ENCODE measurements at places on chromosomes 1 and 21.

- no peak for DNase-seq
Observed at GRCh38 chr1:172360985-172361384, 59.5 kb upstream of the C1orf105 start.

DNA sequence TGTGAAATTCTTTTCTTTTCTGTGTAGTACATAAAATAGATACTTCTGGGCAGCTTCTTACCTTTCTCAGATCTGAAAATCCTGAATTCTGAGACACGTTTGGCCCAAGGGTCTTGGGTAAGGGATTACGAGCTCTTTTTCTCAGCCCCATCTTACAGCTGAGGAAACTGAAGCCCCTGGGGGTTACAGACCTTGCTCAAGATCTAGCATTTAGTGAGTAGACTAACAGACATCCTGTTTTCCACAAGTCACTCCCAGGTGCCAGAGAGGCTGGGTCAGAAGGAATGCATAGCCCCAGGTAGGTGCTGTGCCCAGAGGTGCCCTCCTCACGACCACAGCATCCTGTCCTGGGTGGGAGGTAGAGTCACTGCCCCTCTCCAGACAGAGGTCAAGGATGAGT lies 13.2 kb upstream of the CREG1 start:
- DNase-seq = no peak

DNA sequence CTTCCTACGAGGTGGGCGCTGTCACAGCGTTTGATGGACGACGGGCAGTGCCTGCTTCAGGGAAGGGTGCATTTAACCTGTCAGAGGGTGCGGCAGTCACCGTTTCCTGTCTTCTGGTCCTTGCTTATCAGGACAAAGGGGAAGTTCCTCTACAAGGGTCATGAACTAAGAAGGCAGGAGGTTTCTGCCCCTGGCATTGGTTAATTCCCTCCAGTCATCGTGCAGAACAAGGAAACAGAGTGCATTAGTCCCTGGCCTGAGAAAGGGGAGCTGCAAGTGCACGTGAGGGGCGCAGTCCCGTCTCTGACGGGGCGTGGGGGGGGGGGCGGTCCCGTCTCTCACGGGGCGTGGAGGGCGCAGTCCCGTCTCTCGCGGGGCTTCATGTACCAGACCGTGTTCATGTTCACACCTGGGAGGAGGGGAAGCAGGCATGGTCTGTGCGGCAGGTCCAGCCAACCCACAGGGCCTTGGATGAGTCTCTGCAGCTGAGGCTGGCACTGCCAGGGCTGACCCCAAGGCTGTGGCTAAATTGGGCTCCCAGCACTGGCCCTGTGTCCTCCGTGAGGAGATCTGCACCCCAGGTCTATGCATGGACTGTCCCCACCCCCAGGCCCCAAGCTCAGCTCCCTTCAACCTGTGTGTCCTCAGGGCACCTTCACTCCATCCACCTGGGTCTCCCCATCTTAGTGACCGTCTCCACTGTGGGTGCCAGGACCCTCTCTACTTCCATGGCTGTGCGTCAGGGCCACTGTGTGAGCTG lies 89.2 kb upstream of the COL6A1 start:
- DNase-seq = no peak

GRCh38 chr1:54340878-54341277 lies 65.3 kb downstream of the SSBP3 start:
- no peak for DNase-seq

- no peak for DNase-seq
Observed at GRCh38 chr21:39669976-39670661, 57.4 kb downstream of the B3GALT5 start.

GRCh38 chr21:45079351-45079750 lies 5.0 kb downstream of the ADARB1 start:
- DNase-seq = no peak

GRCh38 chr1:207815913-207816291 lies 64.0 kb downstream of the CD46 start:
- DNase-seq = peak; percentile 68

- DNase-seq = no peak
Observed at GRCh38 chr21:33264561-33264960, 1.6 kb upstream of the IL10RB start.

GRCh38 chr1:6302568-6302967 lies 41.7 kb upstream of the GPR153 start:
- no peak for DNase-seq

GRCh38 chr1:184072376-184072775 lies 20.8 kb downstream of the TSEN15 start:
- DNase-seq = peak; percentile 4

GRCh38 chr1:187300081-187300480 lies 471.3 kb downstream of the PLA2G4A start:
- DNase-seq = no peak

- peak; percentile 30 for DNase-seq
Observed at GRCh38 chr1:59569198-59569597, 245.6 kb upstream of the HOOK1 start.

DNA sequence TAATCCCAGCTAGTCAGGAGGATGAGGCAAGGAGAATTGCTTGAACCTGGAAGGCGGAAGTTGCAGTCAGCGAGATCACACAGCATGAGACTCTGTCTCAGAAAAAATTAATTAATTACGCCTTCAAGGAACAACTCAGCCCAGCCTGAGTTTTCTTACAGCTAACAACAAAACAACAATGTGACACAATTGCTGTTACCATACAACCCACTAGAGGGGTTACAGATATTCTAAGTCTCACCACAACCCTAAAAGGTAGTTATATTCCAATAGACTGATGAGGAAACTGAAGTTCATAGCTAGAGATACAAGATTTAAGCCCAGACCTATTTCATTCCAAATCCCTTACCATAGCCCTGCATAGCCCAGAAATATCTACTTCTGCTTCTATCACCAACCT lies 2.9 kb upstream of the LRRC8C start:
- DNase-seq = no peak

- no peak for DNase-seq
Observed at GRCh38 chr1:235784950-235785349, 81.8 kb downstream of the LYST start.

DNA sequence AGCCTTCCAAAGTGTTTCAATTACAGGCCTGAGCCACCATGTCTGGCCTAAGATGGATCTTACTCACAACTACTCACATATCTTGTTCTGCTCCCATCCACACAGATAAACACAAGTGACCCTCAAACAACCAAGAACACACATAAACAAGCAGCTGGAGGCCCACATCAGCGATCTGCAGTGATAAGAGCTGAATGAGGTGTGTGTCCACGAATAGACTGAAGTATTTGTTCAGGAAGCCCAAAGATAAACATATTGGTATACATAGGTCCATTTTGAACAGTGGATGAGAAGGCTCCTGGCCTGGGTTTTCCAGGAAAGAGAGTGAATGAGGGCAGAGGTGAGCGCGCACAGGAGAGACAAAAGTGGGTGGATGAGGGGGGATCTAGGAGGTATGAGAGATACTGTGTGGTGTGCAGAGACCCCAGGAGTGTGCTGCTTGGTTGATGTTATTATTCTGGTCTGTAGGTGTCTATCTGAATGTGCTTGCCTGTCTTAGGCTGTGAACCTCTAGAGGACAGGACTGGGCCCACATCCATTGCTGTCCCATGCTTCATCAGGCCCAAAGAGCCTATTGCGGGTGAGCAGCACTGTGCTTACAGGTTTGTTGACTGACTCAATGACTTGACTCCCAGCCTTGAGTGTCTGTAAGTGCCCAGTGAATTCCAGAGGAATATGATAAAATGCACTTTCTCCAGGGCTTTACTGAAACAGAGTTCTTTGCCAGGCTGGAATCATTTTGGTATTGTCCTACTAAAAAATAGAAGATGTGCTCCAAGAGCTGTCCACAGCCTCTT lies 79.9 kb upstream of the ATP1A1 start:
- DNase-seq = no peak

GRCh38 chr1:221035662-221036153 lies 156.5 kb downstream of the HLX start:
- peak; percentile 67 for DNase-seq

GRCh38 chr1:151222130-151222529 lies 23.8 kb downstream of the PIP5K1A start:
- DNase-seq = peak; percentile 32

GRCh38 chr1:172269644-172270043 lies 150.8 kb upstream of the C1orf105 start:
- DNase-seq = peak; percentile 68

GRCh38 chr21:36186081-36186480 lies 29.5 kb downstream of the DOP1B start:
- no peak for DNase-seq

GRCh38 chr1:248802454-248802853 lies 23.3 kb downstream of the SH3BP5L start:
- DNase-seq = no peak

DNA sequence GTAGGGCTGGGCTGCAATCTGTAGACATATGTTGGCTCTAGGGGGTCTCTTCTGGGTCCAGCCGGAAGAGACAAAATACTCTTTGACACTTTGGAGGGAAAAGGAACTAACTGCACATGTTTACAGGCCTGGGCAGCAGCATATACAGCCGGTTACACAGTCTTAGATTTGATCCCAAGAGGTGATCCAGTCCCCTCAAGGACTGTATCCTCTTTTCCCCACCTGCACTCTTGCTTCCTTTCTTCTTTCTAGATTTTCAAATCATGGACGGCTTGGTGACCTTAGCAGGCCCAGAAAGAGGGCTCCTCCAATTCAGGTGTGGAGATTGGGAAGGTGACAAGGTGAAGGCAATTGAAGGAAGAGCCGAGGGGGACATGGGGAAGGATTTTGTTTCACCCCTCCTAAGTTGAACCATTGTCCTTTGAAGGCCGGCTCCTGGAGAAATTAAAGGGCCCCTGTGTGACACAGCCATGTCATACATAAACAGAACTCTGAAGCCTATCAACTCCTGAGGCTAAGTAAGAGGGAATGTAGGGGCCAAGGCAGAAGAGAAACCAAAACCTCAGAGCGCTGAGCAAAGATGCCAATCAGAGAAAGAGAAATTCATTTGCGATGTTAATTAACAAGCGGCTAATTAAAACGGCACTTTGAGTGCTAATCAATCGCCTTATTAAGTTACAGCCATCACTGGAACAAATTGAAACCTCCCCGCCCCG lies 5.9 kb upstream of the BARHL2 start:
- no peak for DNase-seq

DNA sequence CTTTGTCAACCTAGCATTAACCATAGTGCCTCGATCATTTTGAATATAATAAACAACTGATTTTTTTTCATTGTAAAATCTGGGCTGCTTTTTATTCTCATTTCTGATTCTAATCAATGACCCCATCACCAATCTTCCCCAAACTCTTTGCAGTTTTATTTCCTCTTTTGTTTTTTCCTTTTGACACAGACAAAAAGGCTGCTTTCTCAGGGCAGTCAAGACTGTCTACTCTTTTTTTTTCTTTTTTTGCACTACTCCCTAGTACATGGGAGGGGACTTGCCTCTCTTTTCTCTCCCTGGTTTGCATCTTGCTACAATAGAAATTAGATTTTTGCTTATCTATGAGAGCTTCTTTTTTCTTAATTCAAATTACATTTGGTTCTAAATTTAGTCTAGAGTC lies 987.9 kb downstream of the ADGRL2 start:
- DNase-seq = no peak

- DNase-seq = no peak
Observed at GRCh38 chr1:21836010-21836409, 23.9 kb downstream of the LDLRAD2 start.

GRCh38 chr1:219639876-219640577 lies 27.1 kb upstream of the ZC3H11B start:
- no peak for DNase-seq

- DNase-seq = no peak
Observed at GRCh38 chr1:180675586-180675985, 43.8 kb downstream of the XPR1 start.

GRCh38 chr1:215393476-215393875 lies 173.6 kb upstream of the KCTD3 start:
- no peak for DNase-seq

GRCh38 chr1:93908394-93909145 lies 660 bp downstream of the GCLM start:
- DNase-seq = no peak

- no peak for DNase-seq
Observed at GRCh38 chr1:204927673-204928641, 57.3 kb downstream of the NFASC start.

DNA sequence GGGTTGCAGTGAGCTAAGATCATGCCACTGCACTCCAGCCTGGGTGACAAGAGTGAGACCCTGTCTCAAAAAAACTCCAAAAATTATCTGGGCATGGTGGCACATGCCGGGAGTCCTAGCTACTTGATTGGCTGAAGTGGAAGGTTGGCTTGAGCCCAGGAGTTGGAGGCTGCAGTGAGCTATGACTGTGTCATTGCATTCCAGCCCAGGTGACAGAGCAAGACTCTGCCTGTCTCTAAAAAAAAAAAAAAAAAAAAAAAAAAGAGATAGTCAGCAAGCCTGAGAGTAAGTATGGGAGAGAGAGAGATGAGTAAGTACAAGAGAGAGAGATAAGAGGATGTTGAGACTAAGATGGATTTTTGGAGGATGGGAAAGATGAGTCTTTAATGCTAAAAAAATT lies 180.8 kb upstream of the CACYBP start:
- DNase-seq = peak; percentile 18

DNA sequence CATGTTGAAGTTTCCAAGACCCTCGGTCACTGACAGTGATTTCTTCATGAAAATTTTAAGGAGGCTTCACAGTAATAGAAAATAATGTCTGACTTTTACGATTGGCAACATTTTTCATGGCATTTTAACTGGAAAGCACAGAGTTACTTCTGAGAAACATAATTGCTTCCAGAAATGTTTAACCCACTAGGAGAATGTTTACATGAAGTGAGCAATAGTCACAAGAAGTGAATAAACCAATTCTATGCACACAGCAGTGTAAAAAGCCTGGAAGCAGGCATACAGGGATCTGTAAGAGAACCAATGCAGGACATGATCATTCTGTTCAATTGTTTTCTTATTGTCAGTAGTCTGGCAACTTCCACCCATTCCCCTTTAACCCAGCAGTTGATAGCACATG lies 316.2 kb upstream of the CXADR start:
- no peak for DNase-seq

- DNase-seq = no peak
Observed at GRCh38 chr1:79519084-79519760, 512.7 kb upstream of the ADGRL4 start.

DNA sequence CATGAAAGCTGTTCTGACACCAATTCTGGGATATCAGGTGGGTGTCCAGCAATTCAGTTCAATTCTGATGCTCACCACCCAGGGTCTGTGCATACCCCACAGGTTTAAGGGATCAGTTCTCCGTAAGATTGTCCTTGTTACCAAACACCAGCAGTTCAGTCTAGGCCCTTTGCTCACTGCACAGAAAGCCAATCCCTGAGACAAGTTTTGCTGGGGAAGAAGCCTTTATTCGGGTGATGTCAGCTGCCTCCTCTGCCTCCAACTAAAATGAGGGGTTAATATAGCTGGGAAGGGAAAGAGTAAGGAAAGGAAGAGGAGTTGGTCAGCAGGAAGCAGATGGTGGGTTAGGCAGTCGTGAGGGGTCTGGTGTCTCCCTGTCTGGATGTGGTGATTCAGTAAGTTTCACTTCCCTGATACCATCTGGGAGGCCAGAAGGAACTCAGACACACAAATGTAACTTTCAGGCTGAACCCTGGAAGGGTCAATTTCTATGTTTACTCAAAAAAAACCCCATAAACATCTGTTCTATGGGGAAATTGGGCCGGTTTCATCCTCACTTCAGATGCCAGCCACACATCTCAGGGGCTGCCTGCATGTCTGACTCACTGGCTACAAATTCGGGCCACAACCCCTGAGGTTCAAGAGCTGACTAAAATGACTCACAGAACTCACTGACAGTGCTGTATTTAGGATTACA lies 83.3 kb upstream of the PGBD5 start:
- DNase-seq = peak; percentile 91

GRCh38 chr1:179793281-179793680 lies 50.2 kb downstream of the FAM163A start:
- DNase-seq = no peak
